ENCODE measurements at places on chromosomes 2 and 18. TPM values are rescaled to one million over a fixed set of nuclear protein-coding genes. Genes with fewer than 3 reads are reported as not detected.

DNA sequence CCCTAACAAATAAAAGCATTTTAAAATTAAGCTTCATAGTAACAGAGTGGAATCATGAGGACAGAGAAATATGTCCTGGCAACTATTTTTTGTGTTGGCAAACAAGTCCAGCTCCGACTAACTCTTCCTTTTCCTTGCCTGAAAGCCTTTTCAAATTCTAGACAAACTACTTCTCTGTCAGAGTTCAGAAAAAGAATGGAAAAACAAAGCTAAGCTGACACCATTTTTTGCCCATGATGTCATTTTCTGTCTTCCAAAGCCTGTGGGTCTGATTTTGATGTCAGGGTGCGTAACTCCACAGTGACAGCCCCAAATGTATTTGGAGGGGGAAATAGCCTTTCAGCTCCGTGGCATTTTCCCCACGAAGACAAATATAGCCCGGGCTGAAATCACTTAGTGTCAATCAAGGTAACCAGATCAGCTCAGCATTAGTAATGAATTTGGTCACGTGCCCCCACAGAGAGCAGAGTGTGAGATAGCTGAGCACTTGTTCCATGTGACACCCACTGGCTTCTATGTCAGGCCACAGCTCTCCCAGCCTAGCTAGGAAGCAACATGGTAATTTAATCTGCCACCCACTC lies 233.0 kb upstream of the SIX2 start:
- no peaks in the 10 kb centered on the region for H3K27me3 ChIP-seq
- no peak overlapping the region for H3K4me3 ChIP-seq
- no peak for DNase-seq
- no peak overlapping the region for H3K27ac ChIP-seq
- no peaks in the 10 kb centered on the region for H3K36me3 ChIP-seq

DNA sequence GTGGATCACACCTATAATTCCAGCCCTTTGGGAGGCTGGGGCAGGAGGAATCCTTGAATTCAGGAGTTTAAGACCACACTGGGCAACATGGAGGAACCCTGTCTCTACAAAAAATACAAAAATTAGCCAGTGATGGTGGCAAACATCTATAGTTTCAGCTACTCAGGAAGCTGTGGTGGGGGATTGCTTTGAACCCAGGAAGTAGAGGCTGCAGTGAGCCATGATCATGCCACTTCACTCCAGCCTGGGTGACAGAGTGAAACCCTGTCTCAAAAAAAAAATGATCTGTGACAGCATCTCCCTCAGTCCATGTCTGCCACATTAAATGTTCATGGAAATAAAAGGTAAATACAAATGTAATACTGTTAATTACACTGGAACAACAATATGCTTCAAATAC lies 121.4 kb upstream of the COL5A2 start:
- no peaks in the 10 kb centered on the region for H3K4me1 ChIP-seq
- H3K27ac ChIP-seq, result no peak overlapping the region
- H3K36me3 ChIP-seq, result no peaks in the 10 kb centered on the region
- no peak for DNase-seq

GRCh38 chr18:48412339-48412929 lies 3.3 kb upstream of the ZBTB7C start:
- H3K4me1 ChIP-seq, result peaks cover 26% of the 10 kb centered on the region
- no peak overlapping the region for H3K4me3 ChIP-seq
- no peak overlapping the region for H3K27ac ChIP-seq
- H3K27me3 ChIP-seq, result peaks cover 29% of the 10 kb centered on the region

- H3K27ac ChIP-seq, result no peak overlapping the region
- peaks cover 96% of the 10 kb centered on the region for H3K36me3 ChIP-seq
- no peak overlapping the region for H3K4me3 ChIP-seq
- no peaks in the 10 kb centered on the region for H3K27me3 ChIP-seq
- H3K4me1 ChIP-seq, result no peaks in the 10 kb centered on the region
These were observed 10.9 kb downstream of the SERPINB5 start for GRCh38 chr18:63487676-63488075.

DNA sequence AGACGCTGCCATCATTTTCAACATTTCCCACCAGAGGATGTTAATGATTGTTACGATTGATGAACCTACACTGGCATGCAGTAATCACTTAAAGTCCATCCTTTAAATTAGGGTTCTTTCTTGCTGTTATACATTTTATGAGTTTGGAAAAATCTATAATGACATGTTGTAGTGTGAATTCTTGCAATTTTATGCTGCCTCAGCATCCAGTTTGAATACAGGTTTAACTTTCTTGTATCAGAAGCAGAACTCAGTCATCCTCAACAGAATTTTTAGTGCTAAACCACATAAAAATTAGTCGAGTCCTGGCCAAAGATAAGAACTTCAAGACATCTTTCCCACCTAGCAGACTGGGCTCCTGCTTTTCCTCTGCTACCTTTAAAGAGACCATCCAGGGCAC lies 303.3 kb downstream of the NUP35 start:
- H3K27me3 ChIP-seq, result no peaks in the 10 kb centered on the region
- no peak overlapping the region for H3K4me3 ChIP-seq
- H3K4me1 ChIP-seq, result no peaks in the 10 kb centered on the region
- H3K36me3 ChIP-seq, result no peaks in the 10 kb centered on the region

- peaks cover 74% of the 10 kb centered on the region for H3K36me3 ChIP-seq
- H3K4me3 ChIP-seq, result no peak overlapping the region
- no peak for DNase-seq
- no peaks in the 10 kb centered on the region for H3K4me1 ChIP-seq
These were observed 37.8 kb downstream of the GORASP2 start for GRCh38 chr2:170966648-170967396.

GRCh38 chr2:148042219-148042618 lies 21.3 kb downstream of the MBD5 start:
- H3K27ac ChIP-seq, result no peak overlapping the region
- no peak for DNase-seq
- no peak overlapping the region for H3K4me3 ChIP-seq
- peaks cover 8% of the 10 kb centered on the region for H3K36me3 ChIP-seq

DNA sequence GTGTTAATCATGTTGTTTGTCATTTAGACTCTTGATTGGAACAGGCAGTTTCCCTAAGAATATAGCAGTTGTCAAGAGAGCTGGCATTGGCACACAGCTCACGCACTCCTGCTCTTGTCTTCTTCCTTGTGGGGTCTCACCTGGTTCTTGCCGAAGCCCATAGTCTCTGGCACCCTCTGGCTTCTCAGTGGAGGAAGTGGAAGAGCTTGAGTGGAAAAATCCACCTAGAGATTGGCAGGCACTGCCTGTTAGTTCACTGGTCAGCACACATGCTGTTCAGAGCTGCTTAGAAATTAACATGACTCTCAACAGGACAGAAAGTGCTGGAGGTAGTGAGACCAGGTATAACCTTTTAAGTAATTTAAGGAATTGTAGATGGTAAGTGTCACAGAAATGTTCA lies 28.3 kb downstream of the SCTR start:
- no peaks in the 10 kb centered on the region for H3K27me3 ChIP-seq
- no peaks in the 10 kb centered on the region for H3K36me3 ChIP-seq
- peaks cover 15% of the 10 kb centered on the region for H3K4me1 ChIP-seq
- H3K27ac ChIP-seq, result no peak overlapping the region

DNA sequence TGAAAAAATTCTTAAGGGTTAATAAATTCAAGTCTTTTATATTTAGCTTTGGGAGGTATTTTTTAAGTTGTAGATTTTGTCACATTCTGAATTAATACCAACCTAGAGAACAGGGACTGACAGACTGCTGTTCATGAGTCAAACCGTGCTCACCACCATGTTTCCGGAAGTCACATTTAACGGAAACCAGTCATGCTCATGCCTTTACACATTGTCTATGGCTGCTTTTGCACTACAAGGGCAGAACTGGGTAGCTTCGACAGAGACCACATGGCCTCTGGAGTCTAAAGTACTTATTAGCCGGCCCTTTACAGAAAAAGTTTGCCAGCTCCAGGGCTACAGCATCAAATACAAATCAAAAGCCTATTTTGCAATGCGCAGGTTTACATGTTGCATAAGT lies 33.3 kb downstream of the LONRF2 start:
- no peaks in the 10 kb centered on the region for H3K27me3 ChIP-seq
- no peak overlapping the region for H3K4me3 ChIP-seq
- no peaks in the 10 kb centered on the region for H3K36me3 ChIP-seq
- H3K4me1 ChIP-seq, result peaks cover 17% of the 10 kb centered on the region

DNA sequence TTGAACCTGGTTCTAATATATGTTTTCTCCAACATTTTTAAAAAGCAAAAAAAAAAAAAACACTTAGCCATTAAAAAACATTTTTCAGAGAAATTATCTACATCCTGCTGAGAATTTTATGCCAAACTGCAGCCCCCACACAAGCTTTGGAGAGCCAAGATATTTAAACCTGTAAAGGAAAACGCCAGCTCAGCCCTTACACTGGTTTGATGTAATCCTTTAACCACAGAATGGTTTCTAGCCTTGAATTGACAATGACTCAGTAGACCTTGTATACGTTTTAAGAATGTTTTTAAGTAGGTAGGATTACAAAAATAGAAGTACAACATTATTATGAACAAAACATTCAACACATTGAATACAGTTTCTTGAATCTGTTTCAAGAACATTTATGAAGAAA lies 113.6 kb downstream of the BABAM2 start:
- H3K4me1 ChIP-seq, result no peaks in the 10 kb centered on the region
- no peak overlapping the region for H3K4me3 ChIP-seq
- H3K27me3 ChIP-seq, result no peaks in the 10 kb centered on the region
- no peak overlapping the region for H3K27ac ChIP-seq
- no peaks in the 10 kb centered on the region for H3K36me3 ChIP-seq

DNA sequence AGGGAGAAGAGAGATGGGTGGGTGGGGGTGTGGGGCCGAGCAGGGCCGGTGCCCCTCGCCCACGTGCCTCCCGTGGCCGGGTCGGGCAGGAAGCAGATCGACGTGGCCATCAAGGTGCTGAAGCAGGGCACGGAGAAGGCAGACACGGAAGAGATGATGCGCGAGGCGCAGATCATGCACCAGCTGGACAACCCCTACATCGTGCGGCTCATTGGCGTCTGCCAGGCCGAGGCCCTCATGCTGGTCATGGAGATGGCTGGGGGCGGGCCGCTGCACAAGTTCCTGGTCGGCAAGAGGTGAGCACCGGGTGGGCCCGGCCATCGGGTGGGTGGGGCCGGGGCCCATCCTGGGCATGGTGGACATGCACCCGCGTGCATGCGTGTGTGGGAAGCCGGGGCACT lies 21.8 kb downstream of the ZAP70 start:
- DNase-seq, result no peak
- H3K36me3 ChIP-seq, result no peaks in the 10 kb centered on the region
- no peaks in the 10 kb centered on the region for H3K4me1 ChIP-seq
- no peak overlapping the region for H3K27ac ChIP-seq
- no peak overlapping the region for H3K4me3 ChIP-seq
- H3K27me3 ChIP-seq, result no peaks in the 10 kb centered on the region

- no peaks in the 10 kb centered on the region for H3K36me3 ChIP-seq
- DNase-seq, result no peak
- no peaks in the 10 kb centered on the region for H3K27me3 ChIP-seq
- no peak overlapping the region for H3K27ac ChIP-seq
These were observed 68.7 kb downstream of the RHBDD1 start for GRCh38 chr2:226904592-226904991.

GRCh38 chr2:19649785-19650380 lies 251.9 kb downstream of the TTC32 start:
- H3K27ac ChIP-seq, result peak overlapping the region; percentile 65
- peaks cover 13% of the 10 kb centered on the region for H3K4me1 ChIP-seq
- no peak for DNase-seq
- H3K4me3 ChIP-seq, result no peak overlapping the region
- no peaks in the 10 kb centered on the region for H3K36me3 ChIP-seq

DNA sequence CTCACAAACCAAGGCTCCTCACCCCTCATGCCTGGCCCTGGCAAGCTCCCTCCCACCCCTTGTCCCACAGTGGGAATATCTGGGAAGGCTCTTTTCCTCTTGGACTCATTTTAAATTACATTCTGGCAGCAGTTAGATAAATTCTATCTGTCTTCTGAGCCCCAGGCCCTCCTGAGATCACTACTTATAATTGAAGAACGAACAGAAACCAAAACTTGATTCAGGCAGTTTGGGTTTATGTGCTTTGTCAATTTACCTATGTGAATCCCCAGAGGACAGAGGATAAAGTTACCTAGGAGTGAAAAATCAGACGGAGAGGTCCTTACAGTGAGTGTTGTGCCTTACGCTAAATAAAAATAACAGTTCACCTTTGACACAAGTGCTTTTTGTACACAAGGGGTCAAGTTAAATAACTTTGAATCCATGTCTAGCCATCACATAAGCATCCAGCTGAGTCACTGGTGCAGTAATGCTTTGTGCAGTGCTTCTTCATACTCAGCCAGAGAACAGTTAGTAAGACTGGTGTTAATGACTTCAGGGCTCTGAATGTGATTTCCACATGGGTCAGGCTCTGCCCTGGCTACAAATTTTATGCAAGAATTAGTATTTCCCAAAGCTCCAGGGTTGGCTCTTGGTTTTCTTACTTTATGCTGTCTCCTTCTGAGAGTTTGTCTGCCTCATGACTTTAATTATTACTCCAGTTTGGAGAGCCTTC lies 329.3 kb downstream of the INSIG2 start:
- DNase-seq, result no peak
- H3K27ac ChIP-seq, result no peak overlapping the region
- H3K4me3 ChIP-seq, result no peak overlapping the region

DNA sequence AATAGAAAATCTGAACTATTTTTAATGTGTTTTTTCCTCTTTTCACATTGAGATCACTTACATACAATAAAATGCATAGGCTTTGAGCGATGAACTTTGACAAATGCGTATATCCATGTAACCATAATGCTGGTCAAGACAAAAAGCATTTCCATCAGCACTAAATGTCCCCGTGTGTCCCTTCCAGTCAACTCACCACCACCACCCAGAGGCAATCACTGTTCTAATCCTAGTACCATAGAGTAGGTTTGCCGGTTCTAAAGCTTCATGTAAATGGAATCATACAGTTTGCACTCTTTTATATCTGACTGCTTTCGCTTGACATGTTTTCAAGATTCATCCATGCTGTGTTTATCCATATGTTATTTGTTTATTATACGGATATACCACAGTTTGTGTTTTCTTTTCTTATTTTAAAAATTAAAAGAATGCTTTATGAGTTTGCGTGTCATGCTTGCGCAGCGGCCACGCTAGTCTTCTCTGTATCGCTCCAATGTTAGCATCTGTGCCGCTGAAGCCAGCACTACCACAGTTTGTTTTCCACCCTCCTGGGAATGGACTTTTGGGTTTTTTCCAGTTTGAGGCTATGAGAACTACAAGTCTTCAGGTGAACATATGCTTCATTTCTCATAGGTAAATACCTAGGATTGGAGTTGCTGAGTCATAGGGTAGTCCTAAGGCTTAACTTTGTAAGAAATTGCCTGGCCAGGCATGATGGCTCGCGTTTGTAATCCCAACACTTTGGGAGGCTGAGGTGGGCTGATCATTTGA lies 197.5 kb upstream of the CHAC2 start:
- no peak for DNase-seq
- no peak overlapping the region for H3K4me3 ChIP-seq
- H3K27me3 ChIP-seq, result no peaks in the 10 kb centered on the region
- no peaks in the 10 kb centered on the region for H3K36me3 ChIP-seq
- H3K27ac ChIP-seq, result no peak overlapping the region

The FN1 gene
- total RNA-seq, result 53.3 TPM

The GPR45 gene
- total RNA-seq, result not detected

The OSBPL6 gene
- 1.8 TPM for total RNA-seq

The MROH2A gene
- 0.31 TPM for total RNA-seq

Data from esophagus squamous epithelium (tissue), 5 donors.